ENCODE measurements at places on chromosomes 1 and 21.

- no peak for DNase-seq
These were observed 24.6 kb upstream of the ADARB1 start for GRCh38 chr21:45049714-45050344.

DNA sequence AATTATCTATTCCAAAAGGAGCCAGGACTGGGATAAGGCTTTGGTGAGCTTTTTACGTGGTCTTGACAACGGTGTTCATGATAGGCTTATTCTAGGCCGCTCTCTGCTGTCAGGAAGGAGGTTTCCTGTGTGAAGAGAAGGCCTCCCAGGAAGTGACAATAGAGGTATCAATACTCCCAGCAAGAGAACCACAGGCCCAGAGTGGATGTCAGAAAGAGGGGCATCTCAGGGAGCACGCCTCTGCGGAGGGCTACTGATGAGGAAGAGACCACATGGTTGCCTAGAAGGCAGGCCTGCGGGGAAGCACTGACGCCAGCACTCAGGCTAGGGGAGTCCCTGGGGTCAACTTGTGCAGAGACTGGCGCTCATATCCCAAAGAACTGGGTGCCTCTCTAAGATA is 60.4 kb downstream of the ITPKB start:
- no peak for DNase-seq

DNA sequence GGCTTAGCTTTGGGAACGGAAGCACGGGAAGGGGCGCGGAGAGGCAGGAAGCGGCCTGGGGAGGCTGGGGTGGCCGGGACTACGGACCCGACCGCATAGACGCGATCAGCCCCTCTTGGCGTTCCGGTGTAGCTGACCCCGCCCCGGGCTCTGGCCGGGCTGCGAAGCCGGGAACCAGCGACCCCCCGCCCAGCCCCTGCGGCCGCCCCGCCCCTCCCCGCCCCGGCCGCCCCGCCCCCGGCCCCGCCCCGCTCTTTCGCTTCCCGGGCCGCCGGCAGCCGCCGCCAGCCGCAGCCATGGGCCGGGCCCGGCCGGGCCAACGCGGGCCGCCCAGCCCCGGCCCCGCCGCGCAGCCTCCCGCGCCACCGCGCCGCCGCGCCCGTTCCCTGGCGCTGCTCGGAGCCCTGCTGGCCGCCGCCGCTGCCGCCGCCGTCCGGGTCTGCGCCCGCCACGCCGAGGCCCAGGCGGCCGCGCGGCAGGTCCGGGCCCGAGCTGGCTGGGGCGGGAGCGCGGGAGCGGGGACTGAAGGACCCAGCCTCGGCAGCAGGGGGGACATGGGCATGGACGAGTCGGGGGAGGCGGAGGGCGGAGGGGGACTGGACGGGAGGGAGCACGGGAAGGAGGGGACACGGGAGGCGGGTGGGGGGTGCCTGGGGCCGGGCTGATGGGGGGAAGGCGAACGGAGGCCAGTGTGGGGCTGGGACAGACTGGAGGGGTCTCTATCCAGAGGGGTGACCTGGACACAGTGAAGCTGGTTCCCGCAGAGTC is at the start of gene SELENON:
Gene SELENON, plus strand, starts transcription at position 259 of the 768 bp plus-strand sequence. Its CDS starts 38 bp downstream, at position 297.
- DNase-seq, result peak; percentile 33

DNA sequence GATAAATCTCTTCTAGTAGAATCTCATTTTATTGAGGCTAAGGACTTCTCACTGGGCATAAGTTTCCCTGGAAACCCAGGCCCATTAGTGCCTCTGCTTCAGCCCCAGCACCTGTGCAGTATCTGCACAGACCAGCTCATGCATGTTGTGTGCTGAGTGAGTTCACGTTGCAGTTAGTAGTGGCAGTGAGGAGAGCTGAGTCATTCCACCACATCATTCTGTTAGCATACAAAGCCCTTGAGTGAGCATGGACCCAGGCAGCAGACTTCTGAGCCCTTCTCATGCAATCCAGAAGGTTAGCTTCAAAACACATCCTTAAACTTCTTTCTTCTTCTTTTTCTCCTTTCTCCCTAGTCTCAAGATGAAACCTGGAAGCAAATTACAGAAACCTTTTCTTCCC is 45.8 kb upstream of the NTPCR start:
- DNase-seq, result no peak

DNA sequence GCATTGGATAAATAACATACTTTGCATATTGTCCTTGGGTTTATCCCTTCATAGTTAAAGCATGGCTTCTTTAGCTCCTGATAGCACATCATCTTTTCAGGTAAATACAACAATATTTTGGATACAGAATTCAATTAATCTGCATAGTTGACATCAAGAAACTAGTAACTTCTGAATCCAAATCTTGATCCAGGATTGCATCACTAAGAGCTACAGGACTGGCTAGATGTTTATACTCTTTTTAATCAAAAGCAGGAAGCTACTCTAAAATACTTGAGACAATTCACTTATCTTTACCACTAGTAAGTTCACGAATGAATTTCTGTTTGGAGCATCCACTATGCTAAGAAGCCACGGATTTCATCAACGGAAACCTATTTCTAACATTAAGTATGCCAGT is 54.2 kb upstream of the SLC44A3 start:
- no peak for DNase-seq

GRCh38 chr1:223230161-223230881 is 87.3 kb upstream of the TLR5 start:
- no peak for DNase-seq

All from COR-L47 (cell line).